Aorta (tissue), 5 donors: ENCODE measurements at places on chromosomes 4 and X. TPM values are rescaled to one million over a fixed set of nuclear protein-coding genes. Genes with fewer than 3 reads are reported as not detected.

Gene NLRP2B
- 0.16 TPM for total RNA-seq

Gene DUSP21
- not detected for total RNA-seq

Gene H2BW2
- total RNA-seq: not detected

Gene JCHAIN
- 8.0 TPM for total RNA-seq

Gene DMD
- total RNA-seq: 175 TPM

Gene CTAG1A
- not detected for total RNA-seq

Gene MGAT4D
- not detected for total RNA-seq

Gene DIAPH2
- 48.4 TPM for total RNA-seq

Gene MGST2
- 48.7 TPM for total RNA-seq

Gene RBMXL3
- not detected for total RNA-seq

Gene TRAM1L1
- total RNA-seq: 1.3 TPM

Gene ADGRG2
- 1.7 TPM for total RNA-seq

Gene FHDC1
- 3.0 TPM for total RNA-seq

Gene MAGEB17
- total RNA-seq: not detected

Gene EGFL6
- 0.23 TPM for total RNA-seq

DNA sequence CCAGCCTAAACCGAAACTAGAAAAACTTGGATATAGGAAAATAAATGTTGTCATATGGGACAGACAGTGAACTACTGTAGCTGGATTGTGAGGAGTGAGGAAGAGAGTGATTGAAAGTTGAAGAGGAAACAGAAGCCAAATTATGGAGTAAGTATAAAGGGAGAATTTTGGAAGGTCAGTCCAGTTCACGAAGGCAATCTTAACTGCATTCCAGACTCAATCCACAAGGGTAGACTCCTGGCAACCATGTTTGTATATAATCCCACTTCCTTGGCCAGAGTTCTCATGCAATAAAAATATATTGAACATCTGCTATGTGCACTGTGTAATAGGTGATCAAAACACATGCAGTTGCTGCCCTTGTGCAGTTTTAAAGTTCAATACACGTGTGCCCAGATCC, 58.6 kb upstream of the CAMK2D start:
- no peak overlapping the region for H3K27ac ChIP-seq
- no peak for DNase-seq
- no peaks in the 10 kb centered on the region for H3K4me1 ChIP-seq
- no peaks in the 10 kb centered on the region for H3K27me3 ChIP-seq
- H3K36me3 ChIP-seq: no peaks in the 10 kb centered on the region
- H3K4me3 ChIP-seq: no peak overlapping the region

GRCh38 chr4:33722800-33723516, 2521.4 kb downstream of the ARAP2 start:
- H3K27ac ChIP-seq: no peak overlapping the region
- no peak for DNase-seq
- H3K27me3 ChIP-seq: no peaks in the 10 kb centered on the region
- H3K4me1 ChIP-seq: no peaks in the 10 kb centered on the region

DNA sequence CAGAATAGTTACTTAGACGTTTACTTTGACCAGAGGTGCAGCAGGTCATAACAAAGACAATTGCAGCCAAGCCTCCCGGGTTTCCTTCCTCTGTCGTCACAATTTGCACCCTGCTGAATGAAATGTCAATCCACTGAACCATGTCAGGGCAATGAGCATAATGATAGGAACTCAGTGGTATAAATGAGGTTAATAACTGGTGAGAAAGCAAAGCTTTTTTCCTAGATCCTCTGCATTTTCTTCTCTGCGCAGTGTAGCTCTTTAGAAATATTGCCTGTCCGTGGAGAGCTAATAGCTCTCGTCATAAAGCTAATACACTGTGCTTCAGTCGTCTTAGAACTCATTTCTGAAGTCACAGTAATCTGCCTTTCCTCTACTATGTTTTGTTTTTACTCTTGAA, 1960.1 kb upstream of the ADGRL3 start:
- no peaks in the 10 kb centered on the region for H3K4me1 ChIP-seq
- H3K36me3 ChIP-seq: no peaks in the 10 kb centered on the region
- no peak overlapping the region for H3K27ac ChIP-seq

- H3K4me3 ChIP-seq: no peak overlapping the region
- no peaks in the 10 kb centered on the region for H3K27me3 ChIP-seq
- DNase-seq: no peak
- no peak overlapping the region for H3K27ac ChIP-seq
Measured at GRCh38 chr4:149465955-149466354, 349.7 kb downstream of the IQCM start.

- H3K27me3 ChIP-seq: no peaks in the 10 kb centered on the region
- H3K27ac ChIP-seq: peak overlapping the region; percentile 85
- H3K4me3 ChIP-seq: peak overlapping the region; percentile 85
- no peaks in the 10 kb centered on the region for H3K4me1 ChIP-seq
- DNase-seq: no peak
Measured at GRCh38 chr4:185202984-185203485, 765 bp downstream of the CFAP97 start.

DNA sequence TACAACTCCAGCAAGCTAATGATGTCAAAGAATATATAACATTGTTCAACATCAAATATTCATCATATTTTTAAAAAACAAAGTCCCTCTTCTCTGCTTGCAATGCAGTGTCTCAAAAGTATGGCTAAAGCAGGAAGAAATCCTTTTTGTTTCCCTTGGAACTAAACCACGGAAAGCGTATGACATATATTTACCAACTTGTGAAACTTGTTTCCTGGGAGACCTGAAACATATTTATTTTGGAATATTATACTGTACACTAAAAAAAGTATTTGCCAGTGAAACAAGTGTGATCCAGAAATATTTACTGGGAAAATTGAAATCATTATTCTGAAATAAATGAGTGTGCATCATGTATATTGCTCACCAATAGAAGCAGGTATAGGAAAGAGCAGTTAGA, 156.0 kb upstream of the ANKRD50 start:
- no peak overlapping the region for H3K27ac ChIP-seq
- H3K4me3 ChIP-seq: no peak overlapping the region
- peaks cover 5% of the 10 kb centered on the region for H3K4me1 ChIP-seq
- no peaks in the 10 kb centered on the region for H3K27me3 ChIP-seq
- no peaks in the 10 kb centered on the region for H3K36me3 ChIP-seq
- no peak for DNase-seq

- peaks cover 2% of the 10 kb centered on the region for H3K36me3 ChIP-seq
- no peak overlapping the region for H3K4me3 ChIP-seq
- peaks cover 4% of the 10 kb centered on the region for H3K4me1 ChIP-seq
- no peak overlapping the region for H3K27ac ChIP-seq
Measured at GRCh38 chr4:184444953-184445309, 29.4 kb downstream of the IRF2 start.

DNA sequence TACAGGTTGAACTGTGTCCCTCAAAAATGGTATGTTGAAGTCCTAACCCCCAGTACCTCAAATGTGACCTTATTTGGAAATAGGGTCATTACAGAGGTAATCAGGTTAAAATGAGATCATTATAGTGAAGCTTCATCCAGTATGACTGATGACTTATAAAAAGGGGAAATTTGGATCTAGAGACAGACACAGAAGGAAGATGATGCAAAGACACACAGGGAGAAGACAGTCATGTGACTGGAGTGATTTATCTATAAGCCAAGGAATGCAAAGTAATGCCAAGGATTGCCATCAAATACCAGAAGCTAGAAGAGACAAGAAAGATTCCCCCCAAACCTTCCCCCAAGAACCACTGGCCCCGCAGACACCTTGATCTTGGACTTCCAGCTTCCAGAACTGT, 155.2 kb downstream of the RBMX2 start:
- DNase-seq: no peak
- H3K27me3 ChIP-seq: no peaks in the 10 kb centered on the region
- H3K4me3 ChIP-seq: no peak overlapping the region
- H3K36me3 ChIP-seq: no peaks in the 10 kb centered on the region

GRCh38 chrX:72060196-72060920, 71.4 kb downstream of the RTL5 start:
- H3K4me1 ChIP-seq: no peaks in the 10 kb centered on the region
- no peaks in the 10 kb centered on the region for H3K27me3 ChIP-seq
- H3K27ac ChIP-seq: no peak overlapping the region

DNA sequence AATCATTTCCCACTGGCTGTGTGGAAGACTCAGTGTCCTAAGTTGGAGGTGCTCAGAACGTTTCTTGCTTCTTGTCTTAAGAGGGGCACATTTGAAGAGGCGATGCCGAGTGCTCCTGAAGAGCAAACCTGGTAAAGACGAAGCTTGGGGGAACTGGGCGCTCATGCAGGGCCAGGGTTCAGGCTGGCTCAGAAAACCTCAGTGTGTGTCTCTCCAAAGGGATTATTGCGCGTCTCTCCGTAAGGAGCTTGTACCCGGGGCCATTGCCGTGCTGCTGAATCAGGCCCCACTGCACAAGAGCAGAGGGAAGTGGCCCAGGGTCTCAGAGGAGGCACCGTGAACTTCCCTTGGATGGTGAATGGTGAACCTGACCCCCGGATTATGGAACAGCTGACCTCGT, 44.4 kb downstream of the PSAPL1 start:
- no peaks in the 10 kb centered on the region for H3K4me1 ChIP-seq
- no peak overlapping the region for H3K4me3 ChIP-seq
- no peak overlapping the region for H3K27ac ChIP-seq
- no peak for DNase-seq

DNA sequence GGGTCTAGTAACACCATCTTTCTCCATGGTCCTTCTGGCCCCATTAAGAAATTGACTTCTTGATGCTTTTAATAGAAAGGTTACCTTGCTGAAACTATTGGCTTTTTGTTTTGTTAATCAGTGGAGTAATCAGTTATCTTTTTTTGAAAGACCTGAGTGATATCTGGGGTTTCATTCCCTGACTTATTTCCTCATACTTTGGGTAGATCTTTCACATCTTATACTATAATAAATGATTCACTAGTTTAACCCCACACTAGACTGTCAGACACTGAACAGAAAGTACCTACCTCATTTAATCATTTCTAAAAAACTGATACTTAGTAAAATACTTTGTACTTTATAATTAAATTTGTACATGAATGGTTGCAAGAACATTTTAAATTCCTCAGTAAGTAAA, 1021.1 kb downstream of the STIM2 start:
- no peak overlapping the region for H3K27ac ChIP-seq
- no peaks in the 10 kb centered on the region for H3K4me1 ChIP-seq
- H3K36me3 ChIP-seq: no peaks in the 10 kb centered on the region
- H3K4me3 ChIP-seq: no peak overlapping the region
- H3K27me3 ChIP-seq: no peaks in the 10 kb centered on the region

DNA sequence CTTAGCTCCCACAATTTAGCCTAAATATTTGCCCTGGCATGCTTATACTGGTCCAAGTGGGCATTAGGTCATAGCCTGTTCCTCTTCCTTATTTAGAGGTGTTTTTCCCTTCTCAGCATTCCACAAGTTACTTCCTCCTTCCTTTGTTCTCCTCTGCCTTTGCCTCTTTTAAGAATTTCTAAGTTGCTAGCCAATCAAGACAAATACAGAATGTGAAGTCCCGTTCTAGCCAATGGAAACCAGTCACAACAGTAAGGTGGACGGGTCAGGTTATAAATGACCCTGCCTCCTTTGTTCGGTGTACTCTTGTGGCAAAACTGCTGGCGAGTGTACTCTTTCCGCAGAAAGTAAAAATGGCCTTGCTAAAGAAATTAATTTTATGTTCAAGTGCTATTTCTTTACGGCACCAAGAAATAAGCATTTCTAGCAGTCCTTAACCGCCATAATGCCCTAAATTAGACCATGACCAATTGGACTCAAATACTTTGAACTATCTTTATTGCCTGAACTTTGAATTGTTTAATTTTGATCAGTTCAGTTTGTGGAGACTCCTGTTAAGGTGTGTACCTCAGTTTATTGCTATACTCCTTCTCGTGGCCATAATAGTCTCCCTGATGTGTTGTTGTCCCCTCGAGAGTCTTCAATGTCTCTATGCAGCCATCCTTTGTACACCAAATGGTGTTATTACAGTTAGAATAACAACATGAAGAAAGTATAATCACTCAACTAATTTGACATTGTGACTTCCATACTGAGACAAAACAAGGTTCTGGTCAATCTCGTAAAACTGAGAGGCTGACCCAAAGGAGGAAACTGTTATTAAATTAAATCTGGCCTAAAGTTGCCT, 1.6 kb upstream of the HADH start:
- H3K36me3 ChIP-seq: no peaks in the 10 kb centered on the region
- DNase-seq: no peak
- no peak overlapping the region for H3K4me3 ChIP-seq
- peaks cover 3% of the 10 kb centered on the region for H3K4me1 ChIP-seq
- no peaks in the 10 kb centered on the region for H3K27me3 ChIP-seq

DNA sequence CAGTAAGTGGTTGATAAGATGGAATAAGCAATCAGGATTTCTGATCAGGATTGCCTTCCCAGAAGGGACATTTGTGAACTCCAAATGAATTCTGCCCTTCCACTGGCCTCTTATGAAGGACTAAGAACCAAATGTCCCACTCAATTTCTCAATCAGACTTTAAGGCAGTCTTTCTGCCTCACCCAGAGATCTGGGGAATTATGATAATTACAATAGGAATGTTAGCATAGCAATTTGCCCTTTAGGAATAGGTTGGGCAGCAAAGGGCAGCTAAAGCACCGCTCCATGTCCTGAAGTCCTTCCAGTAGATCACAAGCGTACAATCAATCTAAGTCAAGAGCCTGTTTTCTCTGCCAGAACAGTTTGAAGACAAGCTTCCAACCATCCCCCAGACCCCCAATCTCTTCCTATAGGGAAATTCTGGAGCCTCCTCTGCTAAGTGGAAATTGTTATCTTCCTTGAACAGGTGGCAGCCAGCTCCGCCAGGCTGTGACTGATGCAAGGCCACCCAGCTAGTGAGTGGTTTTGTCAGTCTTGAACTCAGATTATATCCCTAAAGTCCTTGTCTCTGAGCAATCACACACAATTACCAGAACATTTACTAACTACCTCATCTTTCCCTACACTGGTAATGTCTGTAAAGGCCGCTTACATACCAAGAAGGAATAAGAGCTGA, 18.6 kb downstream of the NKX3-2 start:
- no peak overlapping the region for H3K4me3 ChIP-seq
- no peaks in the 10 kb centered on the region for H3K36me3 ChIP-seq
- DNase-seq: no peak
- H3K4me1 ChIP-seq: no peaks in the 10 kb centered on the region
- H3K27ac ChIP-seq: no peak overlapping the region

GRCh38 chr4:87121341-87122065, 98.9 kb downstream of the KLHL8 start:
- H3K4me3 ChIP-seq: no peak overlapping the region
- peaks cover 3% of the 10 kb centered on the region for H3K36me3 ChIP-seq
- peak overlapping the region; percentile 88 for H3K27ac ChIP-seq
- H3K4me1 ChIP-seq: no peaks in the 10 kb centered on the region

- no peaks in the 10 kb centered on the region for H3K36me3 ChIP-seq
- DNase-seq: peak; percentile 70
- H3K4me1 ChIP-seq: no peaks in the 10 kb centered on the region
- H3K4me3 ChIP-seq: no peak overlapping the region
- H3K27me3 ChIP-seq: no peaks in the 10 kb centered on the region
Measured at GRCh38 chr4:1241936-1242505, 6.9 kb downstream of the CTBP1 start.

GRCh38 chrX:19174401-19175025, 52.2 kb upstream of the ADGRG2 start:
- DNase-seq: no peak
- no peaks in the 10 kb centered on the region for H3K36me3 ChIP-seq
- H3K4me3 ChIP-seq: no peak overlapping the region
- no peak overlapping the region for H3K27ac ChIP-seq
